ENCODE measurements at places on chromosomes 3 and 15.

DNA sequence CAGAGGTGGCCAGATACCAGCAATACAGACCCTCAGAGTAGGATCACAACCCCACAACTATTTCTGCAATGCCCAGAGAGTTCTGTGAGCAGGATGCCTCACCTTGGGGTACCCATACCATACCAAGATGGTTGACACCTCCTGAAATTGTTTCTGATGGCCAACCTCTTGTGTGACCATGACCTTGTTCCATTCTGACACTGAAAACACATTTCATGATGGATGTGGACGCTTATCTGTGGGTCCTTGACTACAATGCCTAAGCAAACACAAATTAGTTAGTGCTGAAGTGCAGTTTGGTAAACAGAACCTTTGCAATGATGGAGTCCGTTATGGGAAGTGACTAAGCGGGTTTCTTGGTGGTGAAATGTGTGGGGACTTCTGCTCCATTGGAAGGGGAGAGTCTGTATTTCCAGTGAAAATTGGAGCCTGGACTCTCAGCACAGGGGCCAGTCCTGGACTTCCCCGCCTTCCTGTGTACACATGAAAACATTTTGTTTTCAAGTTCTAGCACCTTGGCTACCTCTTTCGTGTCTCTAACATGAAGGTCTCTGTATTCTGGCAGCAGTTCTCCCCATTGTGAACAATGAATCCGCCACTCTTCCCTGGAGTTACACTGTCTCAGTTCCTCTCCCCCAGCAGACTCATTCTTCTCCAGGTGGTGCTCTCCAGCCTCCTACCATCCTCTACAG lies 106.2 kb downstream of the XXYLT1 start:
- no peak for DNase-seq

- no peak for DNase-seq
These were observed 654 bp upstream of the C3orf38 start for GRCh38 chr3:88149101-88149508.

DNA sequence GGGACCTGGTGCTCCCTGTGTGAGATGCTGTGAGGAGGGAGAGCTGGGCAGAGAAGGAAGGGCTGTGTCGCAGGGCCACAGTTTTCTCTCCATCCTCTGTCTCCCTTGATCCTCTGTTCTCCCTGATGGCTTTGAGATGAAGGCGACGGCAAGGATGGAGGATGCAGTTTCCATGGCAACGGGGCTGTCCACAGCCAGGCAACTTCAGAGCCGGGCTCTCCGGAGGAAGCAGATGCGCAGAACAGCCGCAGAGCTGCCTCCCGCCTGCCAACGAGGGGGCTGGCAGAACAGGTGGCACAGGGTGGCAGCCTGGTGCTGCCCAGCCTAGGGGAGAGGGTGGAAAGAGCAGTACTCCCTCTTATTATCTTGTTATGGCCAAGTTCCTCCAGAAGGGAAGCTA lies 9.9 kb upstream of the GRM2 start:
- no peak for DNase-seq

DNA sequence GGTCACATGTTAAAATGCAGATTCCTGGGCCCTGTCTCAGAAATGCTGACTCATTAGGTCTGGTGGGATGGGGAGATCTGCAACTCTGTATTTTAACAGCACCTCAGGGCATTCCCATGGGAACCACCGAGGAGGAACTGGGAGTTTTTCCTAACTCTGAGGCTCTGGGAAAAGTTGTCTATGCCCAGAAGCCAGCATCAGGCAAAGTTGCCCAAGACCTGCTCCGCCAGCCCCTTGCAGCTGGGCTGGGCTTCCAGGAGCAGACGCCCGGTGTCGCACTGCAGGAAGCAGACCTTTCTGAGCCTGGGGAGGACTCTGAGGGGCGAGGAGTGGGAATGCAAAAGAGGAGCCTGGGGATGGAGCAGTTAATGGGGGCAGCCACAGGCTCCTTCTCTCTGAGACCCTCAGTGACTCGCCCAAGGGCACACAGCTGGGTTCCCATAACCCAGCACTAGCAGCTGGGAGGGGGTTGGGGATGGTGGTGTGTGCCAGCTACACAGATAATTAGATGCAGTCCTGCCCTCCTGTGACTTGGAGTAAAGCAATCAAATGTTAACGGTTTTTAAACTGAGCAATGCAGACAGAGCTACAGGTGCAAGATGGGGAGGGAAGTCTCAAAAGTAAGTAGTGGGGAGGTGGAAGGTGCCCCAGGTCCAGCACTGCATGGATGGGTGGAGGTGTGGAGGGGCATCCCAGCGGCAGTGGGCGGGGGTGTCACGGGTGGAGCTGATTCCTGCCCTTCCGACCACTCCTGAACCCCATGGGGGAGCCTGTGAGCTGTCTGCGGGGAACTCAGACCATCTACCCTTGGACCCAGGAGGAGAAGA lies 100.4 kb downstream of the LSM3 start:
- no peak for DNase-seq

GRCh38 chr3:127967316-127967715 lies 52.3 kb downstream of the KBTBD12 start:
- no peak for DNase-seq

GRCh38 chr3:3705090-3705775 lies 94.0 kb upstream of the LRRN1 start:
- no peak for DNase-seq

DNA sequence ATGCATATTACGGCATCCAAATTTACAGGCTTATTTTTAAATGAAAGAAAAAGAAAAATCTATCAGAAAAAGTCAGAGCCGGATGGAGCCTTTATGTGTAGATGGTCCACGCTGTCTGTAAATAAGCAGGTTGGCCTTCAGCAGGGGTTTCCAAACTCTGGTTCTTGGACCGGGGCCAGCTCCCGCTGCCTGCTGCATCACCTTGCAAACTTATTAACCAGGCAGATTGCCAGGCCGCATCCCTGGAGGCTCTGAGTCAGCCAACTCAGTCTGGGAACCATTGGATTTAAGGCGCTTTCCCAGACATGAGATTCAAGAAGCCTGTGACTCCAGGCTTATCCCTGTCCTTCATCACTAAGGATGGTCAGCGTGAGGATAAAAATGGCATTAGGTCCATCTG lies 212.4 kb downstream of the OPA1 start:
- no peak for DNase-seq

- no peak for DNase-seq
These were observed 72.6 kb downstream of the TGFBR2 start for GRCh38 chr3:30679045-30679444.

- no peak for DNase-seq
These were observed 245.4 kb upstream of the MCTP2 start for GRCh38 chr15:93985925-93986324.

DNA sequence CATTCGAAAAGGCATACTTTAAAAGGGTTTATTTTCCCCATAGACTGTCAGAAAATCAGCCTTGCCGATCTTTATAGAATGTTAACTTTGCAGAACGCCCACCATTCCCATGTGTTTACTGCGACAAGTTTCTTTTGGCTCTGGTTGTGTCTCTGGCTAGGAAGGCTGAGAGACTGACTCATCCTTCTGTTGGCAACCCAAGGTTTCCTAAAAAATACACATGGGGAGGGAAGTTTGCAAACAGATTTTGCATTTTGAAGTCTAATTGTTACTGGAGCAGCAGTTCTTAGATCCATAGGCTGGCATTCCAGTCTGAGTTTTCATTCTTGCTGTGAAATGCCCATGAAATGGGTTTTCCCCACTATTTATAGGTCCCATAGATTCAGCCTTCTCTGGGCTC lies 37.9 kb upstream of the MINAR1 start:
- no peak for DNase-seq

GRCh38 chr3:45772341-45773035 lies 23.8 kb downstream of the SLC6A20 start:
- peak; percentile 60 for DNase-seq

- no peak for DNase-seq
These were observed 6.0 kb upstream of the HACD2 start for GRCh38 chr3:123590685-123591450.

- no peak for DNase-seq
These were observed 236.6 kb upstream of the CTDSPL start for GRCh38 chr3:37625051-37625450.

GRCh38 chr3:184872200-184872599 lies 60.2 kb downstream of the VPS8 start:
- DNase-seq = no peak

GRCh38 chr3:38141952-38142273 lies 3.5 kb downstream of the MYD88 start:
- DNase-seq = no peak

DNA sequence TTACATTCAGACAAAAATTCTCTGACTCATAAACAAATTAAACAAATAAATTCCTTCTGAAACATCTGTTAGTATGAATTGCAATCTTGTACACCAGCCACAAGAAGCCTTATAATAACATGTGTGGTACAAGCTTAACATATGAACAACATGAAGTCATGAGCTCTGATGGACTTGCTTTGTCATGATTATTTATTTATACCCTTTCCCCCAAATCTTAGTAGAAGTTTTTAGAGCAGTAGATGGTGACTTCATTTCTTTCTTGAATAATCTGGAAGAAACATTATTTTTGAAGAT lies 633.4 kb downstream of the EPHA3 start:
- DNase-seq = no peak

DNA sequence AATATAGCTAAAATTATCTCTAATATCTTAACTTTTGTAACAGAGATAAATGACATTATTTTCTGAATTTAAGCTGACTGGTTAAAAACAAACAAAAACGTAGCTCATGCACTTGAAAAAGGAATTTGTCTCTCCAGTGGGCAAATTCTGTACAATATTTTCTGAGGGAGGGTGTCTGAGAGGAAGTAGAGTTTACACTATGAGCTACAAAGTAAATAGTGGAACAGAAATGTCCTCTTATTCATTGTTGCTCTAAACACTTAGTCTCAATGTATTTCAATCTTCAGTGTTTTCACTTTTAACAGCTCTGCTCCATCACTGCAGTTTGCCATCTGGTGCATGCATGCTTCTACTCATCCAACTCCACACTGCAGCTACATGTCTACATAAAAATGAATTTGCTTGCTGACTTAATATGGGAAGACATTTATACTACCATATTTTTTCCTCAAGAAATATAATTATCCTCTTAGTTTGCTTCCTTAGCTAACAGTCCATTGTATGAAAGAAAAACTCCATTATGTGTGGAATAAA lies 817.4 kb upstream of the LMCD1 start:
- no peak for DNase-seq

DNA sequence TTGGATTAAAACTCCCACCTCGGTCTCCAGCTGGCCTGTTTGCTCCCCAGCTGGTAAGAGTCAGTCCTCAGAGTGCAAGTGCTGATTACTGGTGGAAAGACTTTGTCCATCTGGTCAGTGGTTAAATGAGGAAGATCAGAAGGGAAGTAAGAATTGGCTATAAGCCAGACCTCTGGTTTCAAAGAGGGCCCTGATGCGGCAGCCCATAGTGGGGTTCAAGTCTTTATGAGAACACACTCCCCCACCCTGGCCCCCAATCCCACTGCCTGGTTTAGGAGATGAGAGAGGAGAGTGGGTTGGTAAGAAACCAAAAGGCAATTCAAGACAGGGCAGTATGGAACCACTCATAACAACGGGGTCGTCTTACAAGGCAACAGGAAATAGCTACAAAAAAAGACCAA lies 65.0 kb downstream of the FRMD4B start:
- no peak for DNase-seq

DNA sequence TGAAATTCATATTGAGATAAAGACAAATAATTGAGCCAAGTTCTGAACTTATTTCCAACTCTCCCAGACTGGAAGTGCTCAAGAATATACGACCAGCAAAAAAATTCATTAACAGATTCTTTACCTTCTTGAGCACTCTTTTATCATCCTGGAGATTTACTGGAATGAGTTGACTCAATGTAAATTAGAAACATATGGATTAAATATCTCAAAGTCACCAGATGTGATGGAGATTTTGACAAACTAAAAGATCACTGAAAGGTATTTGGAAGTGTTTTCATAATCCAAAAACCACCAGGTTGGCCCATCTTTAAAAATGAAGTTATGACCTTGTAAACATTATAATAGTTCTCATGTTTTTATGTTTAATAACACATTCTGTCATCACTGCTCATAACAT lies 433.2 kb upstream of the RASGRP1 start:
- DNase-seq = no peak

DNA sequence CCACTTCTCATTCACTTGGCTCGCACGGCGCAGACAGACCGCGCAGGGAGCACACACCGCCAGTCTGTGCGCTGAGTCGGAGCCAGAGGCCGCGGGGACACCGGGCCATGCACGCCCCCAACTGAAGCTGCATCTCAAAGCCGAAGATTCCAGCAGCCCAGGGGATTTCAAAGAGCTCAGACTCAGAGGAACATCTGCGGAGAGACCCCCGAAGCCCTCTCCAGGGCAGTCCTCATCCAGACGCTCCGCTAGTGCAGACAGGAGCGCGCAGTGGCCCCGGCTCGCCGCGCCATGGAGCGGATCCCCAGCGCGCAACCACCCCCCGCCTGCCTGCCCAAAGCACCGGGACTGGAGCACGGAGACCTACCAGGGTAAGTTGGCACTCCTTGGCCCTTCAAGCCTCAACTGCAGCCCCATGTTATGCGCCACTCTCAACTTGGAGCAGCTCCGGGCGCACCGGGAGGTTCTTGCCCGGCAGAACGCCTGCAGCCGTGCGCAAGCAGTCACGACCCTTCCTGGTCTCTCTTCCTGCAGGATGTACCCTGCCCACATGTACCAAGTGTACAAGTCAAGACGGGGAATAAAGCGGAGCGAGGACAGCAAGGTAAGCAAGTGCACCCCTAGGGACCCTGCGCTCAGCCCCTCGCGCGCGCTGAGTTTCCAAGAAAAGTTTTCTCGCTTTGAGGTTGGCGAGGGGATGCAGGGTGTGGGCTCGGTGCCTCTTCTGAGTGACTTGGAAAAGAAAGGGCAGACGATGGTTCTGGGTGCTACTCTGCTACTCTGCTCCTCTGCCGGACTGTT lies at the start of gene BHLHE40:
TSS of gene BHLHE40 (plus strand) at position 10 of the 801 bp plus-strand sequence. CDS start at position 292, 282 bp downstream.
- no peak for DNase-seq

DNA sequence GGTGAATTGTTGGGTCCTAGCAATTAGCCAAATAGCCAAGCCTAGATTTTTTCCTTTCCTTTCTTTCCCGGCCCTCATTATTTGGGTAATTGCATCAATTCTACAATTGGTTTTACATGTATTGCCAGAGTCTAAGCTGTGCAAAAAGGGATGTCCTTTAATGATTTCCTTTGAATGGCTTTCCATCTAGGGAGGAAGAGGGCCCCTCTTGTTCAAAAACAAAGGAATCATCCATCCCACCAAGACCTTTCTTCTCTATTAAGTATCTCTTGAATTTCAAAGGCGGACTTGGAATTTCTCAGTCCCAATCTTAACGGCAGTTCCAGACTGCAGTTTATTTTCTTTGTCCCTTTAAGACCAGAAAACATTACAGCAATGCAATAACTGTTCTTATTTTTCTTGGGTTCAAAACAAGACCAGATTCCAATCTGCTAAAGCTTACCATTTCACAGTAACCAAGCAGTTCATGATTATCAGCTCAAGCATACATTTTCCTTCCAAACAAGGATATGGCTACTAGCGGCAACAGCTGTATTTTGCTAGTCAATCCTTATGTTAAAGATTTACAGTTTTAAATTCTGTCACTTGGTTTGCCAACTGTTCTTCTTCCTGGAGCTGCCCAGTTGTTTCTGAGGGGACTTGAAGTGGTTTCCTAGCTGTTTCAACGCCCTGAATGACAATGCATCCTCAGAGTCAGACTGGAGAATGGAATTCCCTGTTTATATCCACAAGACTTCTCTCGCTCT lies 91.4 kb upstream of the LRIG1 start:
- DNase-seq = no peak

Measured in type B pancreatic cell (in vitro differentiated cells).